Renal pelvis (tissue), 12 donors: ENCODE measurements at places on chromosomes 3 and 15.

- DNase-seq: no peak
Observed at GRCh38 chr3:142650001-142650693, 54.0 kb downstream of the PLS1 start.

DNA sequence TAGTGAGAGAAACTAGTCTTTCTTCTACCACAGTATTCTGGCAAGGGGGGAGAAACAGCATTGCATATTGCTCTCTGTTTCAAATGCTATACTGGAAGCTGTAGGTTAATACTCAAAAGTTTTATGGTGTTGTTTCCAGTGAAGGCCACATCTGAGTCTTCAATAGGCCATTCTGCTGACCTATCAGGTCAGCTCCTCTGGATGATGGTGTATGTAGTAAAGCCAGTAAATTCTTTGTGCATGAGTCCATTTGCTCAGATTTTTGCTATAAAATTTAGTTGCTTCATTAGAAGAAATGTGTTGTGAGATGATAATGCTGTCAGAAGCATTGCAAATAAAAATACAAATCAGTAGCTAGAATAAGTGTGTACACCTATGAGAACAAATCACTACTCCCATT lies 64.9 kb upstream of the RBMS3 start:
- DNase-seq: no peak

GRCh38 chr3:151275091-151275490 lies 3.3 kb downstream of the P2RY14 start:
- no peak for DNase-seq

DNA sequence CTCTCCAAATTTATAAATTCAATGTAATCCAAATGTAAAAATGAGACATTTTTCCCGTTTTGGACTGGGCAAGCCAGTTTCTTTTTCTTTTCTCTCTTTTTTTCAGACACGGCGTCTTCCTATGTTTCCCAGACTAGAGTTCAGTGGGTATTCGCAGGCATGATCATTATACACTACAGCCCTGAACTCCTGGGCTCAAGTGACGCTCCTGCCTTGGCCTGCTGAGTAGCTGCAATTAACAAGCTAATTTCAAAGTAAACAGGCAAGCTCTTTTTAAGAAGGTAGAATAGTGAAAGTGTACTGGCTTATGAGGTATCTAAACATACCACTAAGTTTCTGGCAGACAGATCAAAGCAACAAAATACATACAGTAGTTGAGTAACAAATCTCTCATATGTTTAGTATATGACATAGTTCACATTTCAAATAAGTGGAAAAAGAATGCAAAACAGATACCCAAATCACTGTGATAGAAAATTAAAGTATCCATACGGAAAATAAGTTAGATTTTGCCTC lies 13.5 kb downstream of the HIGD1A start:
- no peak for DNase-seq

DNA sequence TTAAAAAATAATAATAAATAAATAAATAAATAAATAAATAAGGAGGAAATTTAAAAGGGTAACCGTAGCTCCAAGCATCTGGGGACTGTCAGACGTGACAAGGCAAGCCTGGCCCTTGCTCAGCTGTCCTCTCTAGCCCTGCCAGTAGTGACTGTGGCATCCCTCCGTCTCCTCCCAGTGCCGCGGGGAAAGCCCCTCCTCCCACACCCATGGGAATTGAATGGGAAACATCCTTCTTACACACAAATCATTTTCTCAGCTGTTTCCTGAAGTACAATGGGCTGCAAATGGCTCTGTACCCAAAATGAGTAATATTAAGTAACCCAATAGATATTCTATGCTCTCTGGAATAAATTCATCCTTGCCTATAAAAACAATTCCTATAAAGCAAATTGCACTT lies 101.6 kb upstream of the RAD18 start:
- no peak for DNase-seq
